ENCODE measurements at places on chromosomes 12 and 14.

DNA sequence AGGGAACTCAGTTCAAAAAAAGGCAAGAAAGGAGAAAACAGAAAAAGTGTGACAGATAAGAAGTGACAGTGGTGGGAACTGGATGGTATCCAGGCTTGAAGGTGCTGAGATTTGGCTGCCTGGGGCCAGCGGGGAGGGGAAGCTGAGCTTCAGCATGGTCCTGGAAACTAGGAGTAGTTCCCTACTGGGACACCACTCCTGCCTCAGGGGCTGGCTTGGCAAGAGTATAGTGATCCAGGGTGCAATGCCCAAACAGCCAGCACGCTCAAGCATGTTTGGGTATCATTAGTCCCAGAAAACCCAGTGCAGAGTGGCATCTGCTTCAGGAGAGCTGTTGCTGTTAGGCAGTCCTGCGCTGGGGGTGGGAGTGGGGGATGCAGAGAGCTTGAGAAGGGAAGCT is 49.5 kb upstream of the KTN1 start:
- no peak for DNase-seq

- no peak for DNase-seq
Observed at GRCh38 chr14:50113381-50114035, 2.9 kb downstream of the VCPKMT start.

- no peak for DNase-seq
Observed at GRCh38 chr14:62301080-62301479, 538.9 kb downstream of the SNAPC1 start.

- no peak for DNase-seq
Observed at GRCh38 chr12:117090816-117091711, 8.2 kb downstream of the TESC start.

GRCh38 chr14:99468081-99468480 is 12.6 kb downstream of the SETD3 start:
- no peak for DNase-seq

- DNase-seq, result no peak
Observed at GRCh38 chr12:124194893-124195566, 99.9 kb upstream of the RFLNA start.

DNA sequence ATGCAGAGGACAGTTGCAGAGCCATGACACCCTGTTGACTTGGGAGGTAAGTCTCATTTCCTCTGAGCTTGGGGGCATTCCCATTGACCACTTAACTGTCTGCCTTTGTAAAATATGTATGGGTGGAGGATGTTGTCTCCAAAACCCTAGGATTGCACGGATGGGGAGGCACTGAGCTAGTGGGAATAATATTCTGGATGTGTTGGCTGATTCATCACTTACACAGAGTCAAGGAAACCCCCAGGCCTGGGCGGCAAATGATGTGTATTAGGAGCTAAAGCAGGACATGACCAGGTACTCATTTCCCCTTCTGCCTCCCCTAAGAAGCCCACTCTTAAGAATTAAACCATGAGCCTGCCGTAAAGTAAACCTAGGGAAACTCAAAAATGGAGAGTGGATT is 319.4 kb downstream of the VRK1 start:
- DNase-seq, result no peak

GRCh38 chr14:98900236-98900635 is 371.8 kb downstream of the BCL11B start:
- no peak for DNase-seq

- peak; percentile 8 for DNase-seq
Observed at GRCh38 chr12:117025481-117026151, 73.6 kb downstream of the TESC start.

GRCh38 chr12:2667716-2668440 is 126.9 kb upstream of the FKBP4 start:
- DNase-seq, result no peak

GRCh38 chr14:86237733-86238132 is 707.8 kb downstream of the FLRT2 start:
- no peak for DNase-seq

GRCh38 chr12:37543131-37543965 is 773.2 kb upstream of the ALG10B start:
- DNase-seq, result no peak

- no peak for DNase-seq
Observed at GRCh38 chr14:99137001-99137700, 134.8 kb downstream of the BCL11B start.

DNA sequence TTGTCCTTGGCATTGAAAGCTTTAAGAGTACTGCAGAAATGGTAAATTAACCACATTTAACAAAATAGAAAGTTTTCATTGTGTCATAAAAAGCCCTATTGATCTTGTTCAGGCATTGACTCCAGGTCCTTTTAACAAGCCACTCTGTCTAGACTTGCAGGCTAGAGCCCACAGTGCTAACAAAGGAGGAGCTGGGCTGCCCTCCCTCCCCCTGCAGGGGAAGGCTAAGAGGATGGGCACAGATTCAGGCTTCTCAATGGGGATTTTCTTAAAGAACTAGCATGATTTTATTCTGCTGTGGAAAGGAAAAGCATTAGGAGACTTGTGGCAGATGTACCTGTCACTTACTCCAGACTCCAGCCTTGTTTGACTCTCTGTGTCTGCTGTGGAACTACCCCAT is 463.6 kb downstream of the NRXN3 start:
- no peak for DNase-seq

GRCh38 chr14:34237081-34237480 is 225.0 kb downstream of the SPTSSA start:
- no peak for DNase-seq

GRCh38 chr12:116443821-116444589 is 115.2 kb upstream of the MAP1LC3B2 start:
- no peak for DNase-seq

DNA sequence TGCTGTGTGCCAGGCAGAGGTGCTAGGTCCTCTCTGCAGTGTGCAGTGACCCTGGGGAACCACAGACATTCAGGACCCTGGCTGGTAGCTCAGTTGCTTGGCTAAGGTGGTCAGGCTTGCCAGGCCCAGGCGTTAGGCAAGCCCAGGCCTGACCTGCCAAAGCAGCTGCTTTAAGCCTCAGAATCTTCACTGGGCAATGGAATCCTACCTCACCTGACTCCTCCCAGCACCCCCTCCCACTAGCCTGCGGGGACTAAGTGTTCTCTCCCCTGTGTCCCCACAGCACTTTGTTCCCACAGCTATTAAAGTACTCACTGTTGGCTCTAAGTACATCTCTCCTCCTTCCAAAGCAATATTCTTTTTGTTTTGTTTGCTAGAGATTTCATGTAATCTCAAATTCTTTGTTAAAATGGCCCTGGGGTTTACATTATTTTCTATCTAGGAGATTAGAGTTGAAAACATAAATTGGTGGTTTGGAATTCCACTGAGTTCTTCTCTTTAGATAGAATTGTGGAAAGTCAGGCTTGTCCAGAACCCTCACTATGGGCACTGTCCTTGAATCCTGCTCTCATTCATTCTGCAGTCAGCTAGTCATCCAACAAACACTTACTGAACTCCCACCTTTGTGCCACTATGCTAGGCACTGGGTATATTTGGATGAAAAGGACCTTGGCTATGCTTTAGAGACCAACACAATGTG is 44.4 kb downstream of the DGLUCY start:
- DNase-seq, result no peak

DNA sequence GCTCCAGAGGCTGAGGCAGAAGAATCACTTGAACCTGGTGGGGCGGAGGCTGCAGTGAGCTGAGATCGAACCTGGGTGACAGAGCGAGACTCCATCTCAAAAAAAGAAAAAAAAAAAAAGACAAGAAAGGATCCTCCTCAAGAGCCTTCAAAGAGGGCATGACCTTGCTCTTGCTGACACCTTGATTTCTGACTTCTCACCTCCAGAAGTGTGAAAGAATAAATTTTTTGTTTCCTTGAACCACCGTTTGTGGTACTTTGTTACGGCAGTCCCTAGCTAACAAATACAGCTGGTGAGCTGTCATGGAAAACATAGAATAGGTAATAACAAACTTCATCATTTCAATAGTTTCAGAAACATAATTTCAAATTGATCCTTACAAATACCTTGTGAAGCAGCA is 1.9 kb upstream of the ACTR10 start:
- no peak for DNase-seq

GRCh38 chr12:82326905-82327503 is 31.2 kb downstream of the CCDC59 start:
- DNase-seq, result no peak

- no peak for DNase-seq
Observed at GRCh38 chr12:64522807-64523206, 70.9 kb downstream of the TBK1 start.

DNA sequence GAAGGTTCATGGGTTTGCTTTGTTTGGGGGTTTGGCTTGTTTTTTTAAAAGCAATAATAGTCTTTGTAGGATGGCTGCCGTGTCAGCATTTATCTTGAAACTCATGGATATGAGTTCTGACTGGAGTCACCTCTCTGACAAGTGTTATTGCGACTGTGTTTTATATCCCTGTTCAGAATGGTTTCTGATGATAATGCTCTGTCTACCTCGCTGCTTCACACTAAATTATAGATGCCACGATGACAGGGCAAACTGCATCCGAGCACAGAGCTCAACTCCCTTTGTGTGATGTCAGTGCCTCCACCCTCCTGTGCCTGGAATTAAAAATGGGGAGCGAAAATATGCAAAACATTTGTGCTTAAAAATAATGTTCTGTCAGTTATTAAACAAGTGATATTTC is 250.8 kb downstream of the EGLN3 start:
- no peak for DNase-seq

- no peak for DNase-seq
Observed at GRCh38 chr14:31263485-31264133, 56.0 kb upstream of the HECTD1 start.

- DNase-seq, result peak; percentile 27
Observed at GRCh38 chr12:57456145-57456700, 1.1 kb downstream of the INHBE start.

DNA sequence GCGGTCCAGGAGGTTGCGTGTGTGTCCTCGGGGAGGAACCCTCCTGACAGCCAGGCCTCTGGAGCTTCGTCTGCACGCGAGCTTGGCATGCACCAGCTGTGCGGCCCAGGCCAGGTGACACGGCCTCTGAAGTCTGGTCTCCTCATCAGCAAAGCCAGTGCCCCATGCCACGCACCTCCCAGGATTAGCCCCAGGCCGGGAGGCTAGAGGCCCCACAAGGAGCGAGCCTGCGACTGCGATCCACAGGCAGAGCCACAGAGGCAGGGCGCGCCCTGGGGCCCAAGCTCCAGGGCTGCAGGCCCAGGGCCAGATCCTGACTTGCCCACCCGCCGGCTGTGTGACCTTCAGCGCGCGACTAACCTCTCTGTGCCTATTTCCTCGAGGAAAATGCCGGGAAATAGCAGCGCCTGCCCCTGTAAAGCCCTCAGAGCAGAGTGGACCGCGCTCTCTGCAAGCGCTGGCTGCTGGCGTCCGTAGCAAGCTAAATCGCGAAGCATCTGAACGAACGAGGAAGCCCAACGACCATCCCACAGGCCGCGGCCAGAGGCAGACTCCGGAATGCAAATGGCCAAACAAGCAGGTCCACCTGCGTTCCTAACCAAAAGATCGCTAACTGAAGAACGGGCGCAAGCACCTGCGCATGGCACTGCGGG is 492 bp upstream of the BTBD6 start:
- no peak for DNase-seq

GRCh38 chr14:88553886-88554456 is 836 bp downstream of the PTPN21 start:
- no peak for DNase-seq

DNA sequence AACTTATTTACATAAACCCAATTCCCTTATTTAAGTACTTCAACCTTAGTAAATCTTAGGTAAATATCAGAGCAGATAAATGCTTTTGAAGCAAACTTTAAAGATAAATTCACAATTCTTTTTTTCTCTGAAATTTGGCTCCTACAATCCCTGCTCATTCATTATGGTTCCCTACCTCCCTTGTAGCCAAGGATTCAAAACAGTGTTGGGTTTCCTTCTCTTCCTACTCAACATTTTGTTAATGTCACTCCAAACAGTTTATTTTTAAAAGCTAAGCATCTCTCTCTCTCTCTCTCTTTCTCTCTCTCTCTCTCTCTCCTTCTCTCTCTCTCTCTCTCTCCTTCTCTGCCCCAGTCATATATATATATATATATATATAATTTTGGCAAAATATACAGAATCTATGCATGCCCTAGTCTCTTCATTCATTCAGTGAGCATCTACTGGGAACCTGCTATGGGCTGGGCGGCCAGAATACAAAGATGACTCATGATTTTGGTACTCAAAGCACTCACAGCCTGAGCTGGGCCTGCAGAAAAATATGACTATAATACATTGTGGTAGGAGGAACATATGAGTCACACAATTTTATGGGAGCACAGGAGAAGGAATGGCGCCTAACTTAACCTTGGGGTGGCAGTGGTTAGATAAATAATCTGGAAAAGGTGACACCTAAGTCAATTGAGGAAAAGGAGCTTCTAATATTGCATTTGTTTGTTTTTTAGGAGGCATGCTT is 123.7 kb upstream of the DHRS4 start:
- DNase-seq, result no peak

DNA sequence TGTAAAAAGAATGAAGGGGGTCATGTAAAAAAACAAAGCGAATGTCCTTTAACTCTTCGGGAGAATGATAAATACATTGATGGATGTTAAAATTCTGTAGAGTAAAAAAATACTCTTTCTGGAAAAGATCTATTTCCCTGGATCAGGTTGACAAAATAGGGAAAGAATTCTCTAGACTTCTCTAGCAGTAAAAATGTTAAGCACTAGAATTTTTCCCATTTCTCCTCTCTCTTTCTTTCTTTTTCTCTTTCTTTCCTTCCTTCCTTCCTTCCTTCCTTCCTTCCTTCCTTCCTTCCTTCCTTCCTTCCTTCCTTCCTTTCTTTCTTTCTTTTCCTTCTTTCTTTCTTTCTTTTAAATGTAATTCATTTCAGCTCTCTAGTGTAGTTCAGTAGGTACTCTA is 552.5 kb downstream of the LRFN5 start:
- DNase-seq, result no peak

- no peak for DNase-seq
Observed at GRCh38 chr14:59301354-59301753, 112.9 kb downstream of the DAAM1 start.
